ENCODE measurements at places on chromosomes 4 and X.
A peak's percentile ranks its signal among the peaks of the same experiment; 100 is the strongest.

- no peak for DNase-seq
Observed at GRCh38 chrX:153638041-153638371, 9.0 kb upstream of the DUSP9 start.

DNA sequence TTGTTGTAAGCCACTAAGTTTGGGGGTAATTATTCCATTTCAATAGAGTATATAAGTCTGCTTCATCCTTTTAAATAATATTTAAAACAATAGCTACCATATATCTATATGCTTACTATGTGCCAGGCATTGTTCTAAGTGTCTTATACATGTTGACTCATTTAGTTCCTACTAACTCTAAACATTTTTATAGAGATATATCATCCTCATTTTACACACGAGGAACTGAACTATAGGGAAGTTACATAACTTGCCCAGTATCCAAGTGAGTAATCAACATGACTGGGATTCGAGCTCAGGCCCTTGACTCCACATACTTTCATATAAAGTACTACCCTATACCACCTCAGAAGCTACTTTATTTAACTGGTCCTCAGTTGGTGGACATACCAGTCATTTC, 175.3 kb upstream of the RAI2 start:
- DNase-seq, result no peak

DNA sequence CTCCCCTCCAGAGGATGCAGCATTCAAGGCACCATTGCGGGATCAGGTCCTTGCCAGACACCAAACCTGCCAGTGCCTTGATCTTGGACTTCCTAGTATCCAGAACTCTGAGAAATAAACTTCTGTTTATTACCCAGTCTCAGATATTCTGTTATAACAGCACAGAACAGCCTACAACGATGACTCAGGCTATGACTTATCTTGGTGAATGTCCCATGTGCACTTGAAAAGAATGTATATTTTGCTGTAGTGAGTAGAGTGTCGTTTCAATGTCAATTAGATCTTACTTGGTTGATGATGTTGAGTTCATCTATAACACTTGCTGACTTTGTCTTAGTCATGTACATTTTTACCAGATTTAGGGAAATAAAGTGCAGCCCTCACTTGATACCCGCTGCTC, 34.5 kb upstream of the PGRMC1 start:
- DNase-seq, result no peak

DNA sequence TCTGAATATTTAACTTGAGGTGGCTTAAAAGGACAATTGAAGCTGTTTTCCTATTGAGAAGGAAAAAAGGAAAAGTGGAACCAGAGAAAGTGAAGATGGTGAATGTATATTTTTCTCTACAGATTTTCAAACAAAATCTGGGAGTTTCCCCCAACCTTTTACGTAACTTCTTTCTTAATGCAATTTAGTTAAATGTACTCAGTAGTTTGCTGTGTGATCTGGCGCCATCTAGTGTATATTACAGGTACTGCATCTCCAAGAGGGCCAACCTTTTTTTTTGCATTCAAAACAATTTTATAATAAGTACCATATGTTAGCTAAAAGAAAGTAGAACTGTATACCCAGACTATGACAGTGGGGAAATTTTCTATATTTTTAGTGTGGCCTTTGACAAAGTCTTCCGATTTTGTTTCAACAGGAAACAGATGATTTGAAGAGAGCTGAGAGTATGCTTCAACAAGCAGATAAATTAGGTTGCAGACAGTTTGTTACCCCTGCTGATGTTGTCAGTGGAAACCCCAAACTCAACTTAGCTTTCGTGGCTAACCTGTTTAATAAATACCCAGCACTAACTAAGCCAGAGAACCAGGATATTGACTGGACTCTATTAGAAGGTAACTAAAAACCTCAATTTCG, 82.0 kb downstream of the PLS3 start:
- DNase-seq, result peak; percentile 35

GRCh38 chr4:38152305-38152704, 192.1 kb downstream of the PTTG2 start:
- DNase-seq, result no peak

DNA sequence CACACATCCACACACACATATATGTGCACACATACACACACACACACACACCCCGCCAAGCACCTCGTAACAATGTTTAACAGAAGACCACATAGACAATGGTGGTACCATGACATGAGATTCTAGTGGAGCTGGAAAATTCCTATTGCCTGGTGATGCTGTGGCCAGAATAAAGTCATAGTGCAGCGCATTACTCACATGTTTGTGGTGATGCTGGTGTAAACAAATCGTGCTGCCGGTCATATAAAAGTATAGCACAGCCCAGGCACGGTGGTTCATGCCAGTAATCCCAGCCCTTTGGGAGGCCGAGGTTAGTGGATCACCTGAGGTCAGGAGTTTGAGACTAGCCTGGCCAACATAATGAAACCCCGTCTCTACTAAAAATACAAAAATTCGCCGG, 275.2 kb downstream of the TRIML1 start:
- DNase-seq, result no peak

GRCh38 chr4:80798082-80798481, 232.4 kb upstream of the BMP3 start:
- DNase-seq, result no peak

- DNase-seq, result no peak
Observed at GRCh38 chrX:140086691-140087090, 121.4 kb upstream of the CXorf66 start.

- DNase-seq, result no peak
Observed at GRCh38 chr4:156781852-156782251, 189.7 kb downstream of the PDGFC start.

DNA sequence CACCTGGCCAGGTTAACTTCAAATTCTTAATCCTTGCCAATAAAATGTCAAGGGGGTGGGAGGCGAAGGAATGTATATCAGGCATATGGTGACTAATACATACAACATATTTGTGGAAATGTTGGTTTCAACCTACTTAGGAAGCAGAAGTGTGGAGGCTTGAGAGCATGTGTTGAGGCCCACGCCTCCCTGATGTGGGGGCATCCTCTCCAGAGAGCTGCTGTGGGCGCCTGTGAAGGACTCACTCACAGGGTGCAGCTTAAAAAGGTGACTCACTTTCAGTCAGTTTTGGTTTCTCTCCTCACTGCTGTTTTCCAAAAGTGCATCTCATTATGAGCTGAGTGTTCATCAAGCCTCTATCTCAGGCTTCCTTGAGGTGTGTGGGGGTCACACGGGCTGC, 27.5 kb downstream of the LNX1 start:
- peak; percentile 24 for DNase-seq

- no peak for DNase-seq
Observed at GRCh38 chr4:60581919-60582536, 618.1 kb upstream of the ADGRL3 start.

GRCh38 chrX:119991005-119991787, 47.6 kb upstream of the NKAP start:
- DNase-seq, result no peak

GRCh38 chr4:159871141-159871540, 768.3 kb downstream of the RAPGEF2 start:
- DNase-seq, result no peak

GRCh38 chr4:123495530-123495929, 98.9 kb downstream of the SPRY1 start:
- no peak for DNase-seq

DNA sequence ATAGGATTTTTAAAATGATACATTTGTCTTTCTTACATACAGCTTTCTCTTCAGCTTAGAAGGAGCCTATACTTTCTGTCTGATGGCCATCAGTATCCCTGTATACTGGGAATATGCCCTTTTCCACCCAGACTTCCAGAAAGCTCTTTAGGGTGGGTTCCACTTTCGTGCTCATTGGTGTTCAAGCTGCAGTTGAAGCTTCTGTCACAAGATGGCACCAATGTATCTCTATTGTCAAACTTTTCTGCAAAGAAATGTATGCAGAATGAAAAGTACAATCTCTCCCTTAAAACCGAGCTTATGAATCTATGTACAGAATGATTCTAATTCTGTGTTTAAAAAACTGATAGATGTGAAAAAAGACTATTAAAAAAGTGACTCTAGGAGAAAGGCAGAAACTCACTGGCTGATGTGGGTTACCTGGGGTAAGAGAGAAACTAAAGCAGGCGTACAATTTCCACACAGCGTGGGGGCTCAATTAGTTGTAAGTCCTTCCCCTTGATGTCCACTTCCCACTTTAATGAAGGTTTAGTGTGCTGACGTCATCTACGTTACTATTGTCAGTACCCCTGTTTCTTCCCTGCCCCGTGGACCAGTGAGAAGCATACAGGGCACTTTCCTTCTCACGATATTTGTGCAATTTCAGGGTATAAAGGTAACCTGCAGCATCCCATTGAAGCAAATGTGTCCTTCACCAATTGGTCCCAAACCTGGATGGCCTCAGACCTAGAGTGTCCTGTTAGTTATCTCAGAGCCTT, 57.3 kb upstream of the TCEAL2 start:
- DNase-seq, result no peak

DNA sequence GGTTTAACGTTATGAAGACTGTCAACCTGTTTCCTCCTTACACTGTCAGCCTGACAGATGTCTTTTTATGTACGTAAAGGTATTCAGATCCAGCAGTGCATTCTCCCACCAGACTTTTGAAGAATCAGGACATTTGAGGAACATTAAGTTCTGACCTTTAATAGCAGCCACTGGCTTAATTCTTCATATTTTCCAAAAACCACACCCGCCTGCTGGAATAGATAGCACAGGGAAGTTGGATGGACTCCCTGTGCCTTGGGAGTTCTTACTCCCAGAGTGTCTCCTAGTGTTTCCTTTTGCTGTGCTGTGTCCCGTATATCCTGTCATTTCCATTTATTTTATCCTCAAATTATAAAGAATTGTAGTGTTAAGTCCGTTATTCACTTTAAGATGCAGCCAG, 94.5 kb downstream of the AFF1 start:
- no peak for DNase-seq

DNA sequence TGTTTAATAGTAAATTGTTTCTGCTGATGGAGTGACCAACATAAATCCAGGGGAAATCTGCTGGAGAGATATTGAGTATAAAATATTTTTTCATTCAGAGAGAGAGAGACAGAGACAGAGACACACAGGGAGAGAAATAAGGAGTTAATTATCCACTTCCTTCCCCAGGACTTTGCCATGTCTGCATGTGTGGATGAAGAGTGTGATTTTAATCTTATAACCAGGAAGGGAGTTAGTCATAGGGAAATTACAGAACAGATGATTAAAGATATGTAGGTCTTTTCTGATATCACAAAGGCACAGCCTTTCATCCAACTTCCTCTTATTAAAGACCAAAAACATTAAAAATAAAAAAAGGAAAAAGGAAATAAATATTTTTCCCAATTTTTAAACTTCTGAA, 526.3 kb downstream of the SPRY1 start:
- DNase-seq, result no peak

GRCh38 chrX:150842198-150842685, 56.2 kb downstream of the CD99L2 start:
- no peak for DNase-seq

GRCh38 chr4:56619160-56619559, 61.9 kb downstream of the HOPX start:
- no peak for DNase-seq

- DNase-seq, result peak; percentile 47
Observed at GRCh38 chrX:103343105-103343504, 13.1 kb downstream of the TCEAL7 start.

- no peak for DNase-seq
Observed at GRCh38 chr4:38268108-38268820, 308.1 kb downstream of the PTTG2 start.

- DNase-seq, result no peak
Observed at GRCh38 chr4:87002682-87003043, 67.9 kb downstream of the AFF1 start.
